ENCODE measurements at places on chromosomes 3 and 15. TPM values are rescaled to one million over a fixed set of nuclear protein-coding genes. Genes with fewer than 3 reads are reported as not detected.

Gene SCAANT1
- total RNA-seq = not detected

Gene SLC12A8
- total RNA-seq = 31.7 TPM

Gene EPHB1
- 1.3 TPM for total RNA-seq

Gene NOX5
- total RNA-seq = not detected

Gene C3orf62
- 3.2 TPM for total RNA-seq

Gene COL6A5
- 3.3 TPM for total RNA-seq

Gene GRM2
- not detected for total RNA-seq

Gene IQCH
- 9.4 TPM for total RNA-seq

Gene EPB42
- not detected for total RNA-seq

Gene CAPN3
- total RNA-seq = 7.9 TPM

Gene GLDN
- 2.2 TPM for total RNA-seq

Gene MKRN3
- total RNA-seq = not detected

Gene CPN2
- total RNA-seq = not detected

Gene NECTIN3
- 27.8 TPM for total RNA-seq

Gene SPATA12
- total RNA-seq = not detected

All from stomach (tissue), 19 donors.